MV-4-11 (cell line): ENCODE measurements at places on chromosomes 2 and 18.

- no peak for DNase-seq
These were observed 1305.0 kb upstream of the NRXN1 start for GRCh38 chr2:52336951-52337350.

DNA sequence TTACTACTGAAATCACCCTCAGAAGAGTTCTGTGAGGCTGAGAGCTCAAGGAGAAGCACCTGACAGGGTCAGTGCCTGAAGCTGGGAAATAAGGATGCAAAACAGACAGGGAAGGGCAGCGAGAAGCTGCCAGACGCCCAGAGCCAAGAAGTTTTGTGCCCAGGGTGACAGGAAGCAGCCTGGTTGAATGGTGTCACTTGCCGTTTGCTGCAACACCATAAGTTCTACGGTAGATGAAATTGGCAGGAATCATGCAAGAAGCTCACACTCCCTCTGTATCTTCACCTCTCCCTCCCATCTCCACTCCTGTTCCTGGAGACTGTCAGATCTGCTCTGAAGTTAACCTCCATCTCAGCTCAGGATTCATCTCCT is 117.0 kb upstream of the SLC14A2 start:
- no peak for DNase-seq

DNA sequence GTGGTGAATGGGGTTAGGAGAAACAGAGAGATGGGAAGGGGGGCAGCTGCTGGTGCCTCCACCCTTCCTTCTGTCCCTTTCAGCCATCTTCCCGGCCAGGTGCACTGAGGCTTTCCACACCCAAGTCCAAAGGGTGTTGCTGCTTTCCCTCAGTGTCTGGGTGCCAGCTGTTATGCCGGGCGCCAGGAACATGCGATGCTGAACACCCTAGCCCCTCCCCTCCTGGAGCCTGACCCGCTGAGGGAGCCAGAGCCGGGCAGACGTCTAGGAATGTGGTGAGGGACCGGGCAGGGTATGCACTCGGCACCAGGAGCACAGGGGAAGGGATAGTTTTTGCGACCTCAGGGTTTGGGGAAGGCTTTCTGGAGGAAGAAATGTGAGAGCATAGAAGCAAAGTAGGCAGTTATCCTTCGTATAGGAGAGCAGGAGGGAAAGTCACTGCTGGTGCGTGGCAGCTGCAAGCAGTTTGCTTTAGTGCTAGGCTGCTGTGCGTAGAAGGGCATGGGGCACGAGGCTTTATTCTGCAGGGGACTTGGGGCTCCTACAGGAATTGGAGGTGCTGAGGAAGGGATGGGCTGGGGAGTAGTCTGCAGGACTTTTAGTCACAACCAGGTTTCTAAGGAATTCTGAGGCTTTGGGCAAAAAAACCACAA is 147.7 kb downstream of the TSN start:
- DNase-seq, result no peak

- no peak for DNase-seq
These were observed 30.4 kb downstream of the EPAS1 start for GRCh38 chr2:46327627-46328026.

GRCh38 chr2:135650721-135651120 is 90.9 kb upstream of the UBXN4 start:
- no peak for DNase-seq

DNA sequence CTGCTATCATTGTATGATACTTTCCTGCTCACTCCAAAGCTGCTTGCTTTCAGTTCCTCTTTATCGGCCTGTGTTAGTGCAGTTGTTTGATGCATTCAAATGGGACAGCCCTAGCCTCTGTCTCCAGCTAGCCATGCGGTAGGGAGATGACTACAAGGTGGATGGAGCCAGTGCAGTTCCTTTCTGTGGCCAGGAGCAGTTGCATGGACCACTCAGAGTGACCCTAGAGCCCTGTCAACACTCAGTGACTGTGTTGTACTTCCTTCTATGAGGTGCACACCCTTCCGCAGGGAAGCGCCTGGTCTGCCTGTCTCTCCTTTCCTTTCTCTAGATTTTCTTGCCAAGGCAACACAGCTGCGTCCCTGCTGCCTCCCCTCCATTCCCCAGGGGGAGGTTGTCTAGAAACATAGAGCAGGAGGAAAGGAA is 33.8 kb downstream of the KCNS3 start:
- DNase-seq, result peak; percentile 79

DNA sequence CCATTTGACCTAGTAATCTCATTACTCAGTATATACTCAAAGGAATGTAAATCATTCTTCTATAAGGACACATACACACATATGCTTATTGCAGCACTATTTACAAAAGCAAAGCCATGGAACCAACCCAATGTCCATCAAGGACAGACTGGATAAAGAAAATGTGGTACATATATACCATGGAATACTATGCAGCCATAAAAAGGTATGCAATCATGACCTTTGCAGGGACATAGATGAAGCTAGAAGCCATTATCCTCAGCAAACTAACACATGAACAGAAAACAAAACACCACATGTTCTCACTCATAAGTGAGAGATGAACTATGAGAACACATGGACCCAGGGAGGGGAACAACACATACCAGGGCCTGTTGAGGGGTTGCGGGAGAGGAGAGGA is 214.5 kb downstream of the NBAS start:
- DNase-seq, result no peak

DNA sequence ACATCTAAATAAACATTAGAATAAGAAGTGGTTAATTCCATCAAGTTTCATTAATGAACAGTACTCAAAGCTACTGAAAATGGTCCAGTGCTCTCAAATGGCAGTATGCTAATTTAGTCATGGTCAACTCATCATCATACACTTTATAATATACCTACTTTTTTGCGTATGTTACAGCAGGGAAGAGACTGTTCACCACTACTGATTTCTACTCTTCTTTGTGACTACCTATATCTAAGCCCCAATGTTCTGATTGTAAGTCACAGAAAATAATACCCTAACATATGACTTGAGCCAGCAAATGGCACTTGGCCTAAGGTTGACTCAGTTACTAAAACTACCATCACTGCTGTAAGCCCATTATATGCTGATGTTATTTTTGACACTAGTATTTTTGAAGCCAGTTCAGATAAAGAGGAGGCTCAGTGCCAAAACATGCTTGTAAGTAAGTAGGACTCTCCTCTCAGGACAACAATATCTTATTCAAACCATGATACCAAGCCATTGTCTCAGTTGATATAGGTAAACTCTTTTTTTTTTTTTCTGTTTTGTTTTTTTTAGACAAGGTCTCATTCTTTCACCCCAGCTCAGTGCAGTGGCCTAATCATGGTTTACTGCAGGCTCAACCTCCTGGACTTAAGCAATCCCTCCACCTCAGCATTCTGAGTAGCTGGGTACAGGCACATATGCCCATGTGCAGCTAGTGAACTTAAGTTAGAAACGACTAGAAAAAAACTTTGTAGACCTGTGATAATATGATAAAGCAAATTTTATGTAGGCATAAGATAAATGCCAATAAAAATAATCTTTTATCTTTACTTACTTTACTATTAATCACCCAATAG is 266.9 kb downstream of the ZNF385B start:
- DNase-seq, result no peak

- no peak for DNase-seq
These were observed 58.2 kb downstream of the KIAA1328 start for GRCh38 chr18:36887114-36887513.

DNA sequence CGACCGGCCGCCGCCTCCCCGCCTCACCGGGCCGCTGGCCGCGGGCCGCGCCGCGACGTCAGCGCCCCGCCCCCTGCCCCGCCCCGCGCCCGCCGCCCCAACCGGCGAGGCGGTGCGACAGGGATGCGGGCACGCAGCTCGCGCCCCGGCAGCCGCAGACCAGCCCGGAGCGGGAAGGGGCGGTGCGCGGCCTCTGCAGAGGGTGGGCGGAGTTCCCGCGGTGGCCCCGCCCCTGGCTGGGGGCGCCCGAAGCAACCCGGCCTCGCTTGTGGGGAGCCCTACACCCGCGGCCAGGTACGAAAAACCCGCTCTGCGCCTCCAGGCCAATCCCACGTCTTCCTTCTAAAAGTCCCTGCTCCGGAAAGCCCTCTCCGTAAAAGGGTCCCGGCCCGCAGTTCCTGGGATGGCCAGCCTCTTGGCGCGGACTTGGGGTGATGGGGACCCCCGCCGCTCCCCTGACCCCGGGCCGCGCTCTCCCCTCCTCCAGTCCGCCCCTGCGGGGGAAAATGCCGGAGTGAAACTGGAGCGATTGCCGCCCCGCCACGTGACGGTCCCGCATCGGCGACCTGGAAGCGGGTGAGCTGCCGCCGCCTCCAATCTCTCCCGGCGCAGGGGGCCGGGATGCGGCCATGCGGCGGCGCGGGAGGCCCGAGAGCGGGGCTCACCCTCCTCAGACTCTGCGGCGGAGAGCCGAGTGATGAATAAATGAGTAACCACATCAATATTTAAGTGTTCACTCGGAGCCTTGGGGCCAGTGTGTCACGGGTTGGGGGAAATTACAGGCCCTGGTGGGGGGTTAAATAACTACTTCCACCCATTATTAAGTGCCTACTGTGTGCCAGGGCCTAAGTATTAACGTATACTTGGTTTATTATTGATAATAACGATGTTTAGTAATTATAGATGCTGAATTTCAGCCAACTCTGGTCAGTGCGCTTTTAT is at the start of gene RAB11FIP5:
TSS of gene RAB11FIP5 (minus strand) at position 36 of the 942 bp plus-strand sequence. CDS start 171 bp downstream, outside the sequence.
- no peak for DNase-seq

GRCh38 chr2:196961889-196962288 is 35.4 kb upstream of the PGAP1 start:
- no peak for DNase-seq

- DNase-seq, result no peak
These were observed 379.4 kb downstream of the ZNF521 start for GRCh38 chr18:24972577-24972976.

GRCh38 chr2:98948956-98949739 is 13.1 kb upstream of the CRACDL start:
- no peak for DNase-seq

GRCh38 chr18:12492907-12493306 is 85.2 kb downstream of the PRELID3A start:
- no peak for DNase-seq

DNA sequence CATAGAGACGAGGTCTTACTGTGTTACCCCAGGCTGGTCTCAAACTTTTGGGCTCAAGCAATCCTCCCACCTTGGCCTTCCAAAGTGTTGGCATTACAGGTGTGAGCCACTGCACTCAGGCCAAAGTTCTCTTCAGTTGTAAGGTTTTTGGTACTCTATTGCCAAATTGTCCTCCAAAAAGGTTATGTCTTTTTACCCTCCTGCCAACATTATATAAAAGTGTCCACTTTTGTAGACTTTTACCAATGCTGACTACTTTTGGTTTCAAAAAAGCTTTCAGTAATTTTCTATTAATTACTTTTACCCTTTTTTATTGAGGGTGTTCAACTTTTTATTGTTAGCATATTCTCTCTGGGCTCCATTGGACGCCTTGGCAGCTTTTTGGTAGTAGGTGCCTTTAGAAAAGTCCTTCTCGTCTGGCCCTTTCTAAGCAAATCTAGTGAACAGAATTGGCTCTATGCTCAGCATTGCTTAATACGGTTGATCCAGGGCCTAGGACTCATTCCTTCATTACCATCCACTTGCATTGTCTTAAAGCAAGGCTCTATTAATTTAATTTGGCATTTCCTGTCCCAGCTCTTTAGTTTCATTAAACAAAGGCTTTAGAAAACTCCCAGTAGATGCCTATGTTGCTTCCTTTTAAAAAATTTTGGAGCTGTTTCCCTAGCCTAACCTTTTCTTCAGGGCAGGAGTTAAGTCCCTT is 16.7 kb upstream of the IL1A start:
- no peak for DNase-seq

DNA sequence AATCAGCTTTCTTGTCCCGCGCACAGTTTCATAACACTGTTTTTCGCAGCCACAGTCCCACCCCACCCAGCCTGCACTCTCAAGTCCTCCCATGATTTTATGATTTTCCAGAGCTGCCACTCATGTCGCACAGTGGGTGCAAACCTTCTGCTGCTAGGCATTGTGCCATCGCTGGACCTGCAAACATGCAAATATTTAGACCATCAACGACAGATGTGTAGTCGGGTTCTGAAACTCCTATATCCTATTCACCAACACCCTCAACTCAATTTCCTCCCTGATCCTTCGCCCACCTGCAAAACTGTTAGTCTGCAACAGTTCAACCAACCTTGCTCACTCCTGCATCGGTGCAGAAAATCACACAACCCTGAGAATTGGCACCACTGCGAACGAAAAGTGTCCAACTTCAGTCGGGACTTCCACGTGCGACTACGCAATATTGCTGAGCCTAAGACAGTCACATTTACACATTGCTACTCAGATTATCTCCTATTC is 871 bp upstream of the ALS2 start:
- peak; percentile 38 for DNase-seq

DNA sequence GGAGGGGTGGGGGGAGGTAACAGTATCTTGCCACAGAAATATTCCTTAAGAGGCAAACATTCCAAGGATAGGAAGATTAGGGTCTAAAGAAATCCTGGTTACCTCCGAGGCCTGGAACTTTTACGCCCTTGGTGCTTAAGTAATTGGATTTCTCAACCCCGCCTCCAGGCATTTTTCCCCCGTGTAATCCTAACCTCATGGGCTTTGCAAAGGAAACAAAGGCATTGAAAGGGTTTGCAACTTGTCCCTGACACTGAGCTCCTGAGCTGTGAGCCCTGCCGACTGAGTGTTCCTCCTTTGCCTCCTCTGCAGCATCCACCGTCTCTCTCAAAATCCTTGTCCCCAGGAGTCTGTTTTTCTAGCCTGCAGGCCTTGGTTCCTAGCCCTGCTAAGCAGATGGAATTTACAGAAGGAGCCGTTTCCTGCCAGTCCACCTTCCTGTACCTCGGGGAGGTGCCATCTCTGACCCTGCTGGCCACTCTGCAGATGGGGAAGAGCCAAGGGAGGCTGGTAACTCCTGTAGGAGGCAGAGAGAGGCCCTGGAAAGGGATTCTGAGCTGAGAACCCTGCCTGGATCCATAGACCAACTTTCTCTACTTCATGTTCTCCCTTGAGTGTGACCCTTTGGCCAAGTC is 24.2 kb downstream of the TET3 start:
- DNase-seq, result no peak

DNA sequence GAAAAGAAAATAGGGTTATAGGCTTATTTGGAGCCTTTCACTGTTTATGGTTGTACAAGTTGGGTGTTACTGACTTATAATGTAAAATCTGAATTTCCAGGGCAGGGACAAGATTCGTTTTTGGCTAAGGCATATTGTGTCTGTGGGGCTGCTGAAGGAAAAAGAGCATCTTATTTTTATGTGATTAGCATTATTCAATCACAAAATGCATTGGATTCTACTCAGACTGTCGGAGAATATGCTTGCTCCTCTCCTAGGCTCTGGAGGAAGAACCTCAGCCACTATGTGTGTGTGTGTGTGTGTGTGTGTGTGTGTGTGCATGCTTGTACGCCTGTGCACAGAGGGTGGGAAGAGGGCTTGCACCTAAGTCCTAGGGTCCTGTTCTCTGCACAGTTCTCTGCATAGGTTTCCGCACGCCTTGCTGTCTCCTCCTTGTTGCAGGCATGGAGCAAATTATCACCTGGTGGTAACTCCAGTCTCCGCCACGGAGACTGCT is 44.3 kb downstream of the AGAP1 start:
- no peak for DNase-seq

DNA sequence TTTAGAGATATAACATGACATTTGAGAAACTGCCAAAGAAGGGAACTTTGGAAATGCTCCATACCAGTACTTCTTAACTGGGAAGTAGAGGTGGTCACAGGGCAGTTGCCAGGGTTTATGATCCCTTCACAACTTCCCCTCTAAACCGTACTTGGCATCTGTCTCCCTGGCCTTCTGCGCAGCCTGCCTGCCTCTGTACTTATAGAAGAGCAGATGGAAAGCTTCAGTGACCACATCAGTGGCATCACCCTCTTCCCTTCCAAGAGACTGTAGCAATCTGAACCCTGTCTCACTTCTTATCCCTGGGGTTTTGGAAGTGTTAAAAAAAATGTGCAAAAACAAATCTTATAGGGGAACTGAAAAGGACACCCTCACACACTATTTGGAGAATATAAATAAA is 64.1 kb downstream of the EIF2AK3 start:
- DNase-seq, result peak; percentile 43
